GM20000 (cell line): ENCODE measurements at places on chromosomes 13 and 19.

- DNase-seq = no peak
Measured at GRCh38 chr13:61170856-61171255, 244.8 kb downstream of the PCDH20 start.

GRCh38 chr19:55613930-55614710, 8.7 kb downstream of the ZNF865 start:
- DNase-seq = no peak

DNA sequence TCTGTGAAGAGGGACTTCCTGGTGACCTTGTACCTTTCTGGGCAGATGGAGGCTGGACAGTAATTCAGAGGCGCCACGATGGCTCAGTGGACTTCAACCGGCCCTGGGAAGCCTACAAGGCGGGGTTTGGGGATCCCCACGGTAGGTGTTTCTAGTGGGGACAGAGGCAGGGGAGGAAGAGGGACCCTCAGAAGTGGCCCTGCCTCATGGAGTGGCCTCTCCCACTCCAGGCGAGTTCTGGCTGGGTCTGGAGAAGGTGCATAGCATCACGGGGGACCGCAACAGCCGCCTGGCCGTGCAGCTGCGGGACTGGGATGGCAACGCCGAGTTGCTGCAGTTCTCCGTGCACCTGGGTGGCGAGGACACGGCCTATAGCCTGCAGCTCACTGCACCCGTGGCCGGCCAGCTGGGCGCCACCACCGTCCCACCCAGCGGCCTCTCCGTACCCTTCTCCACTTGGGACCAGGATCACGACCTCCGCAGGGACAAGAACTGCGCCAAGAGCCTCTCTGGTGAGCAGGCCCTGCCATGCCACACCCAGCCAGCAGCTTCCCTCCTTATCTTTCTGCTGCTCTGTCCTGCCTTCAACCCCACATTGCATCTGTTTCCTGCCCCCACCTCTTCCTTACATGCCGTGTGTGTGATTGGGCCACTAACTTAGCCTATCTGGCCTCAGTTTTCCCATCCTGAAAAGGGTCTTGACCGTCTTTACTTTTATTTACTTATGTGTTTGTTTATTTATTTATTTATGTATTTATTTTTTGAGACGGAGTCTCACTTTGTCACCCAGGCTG, 7.3 kb downstream of the ANGPTL4 start:
- no peak for DNase-seq

GRCh38 chr13:62088165-62088564, 672.5 kb upstream of the PCDH20 start:
- DNase-seq = no peak
